NCI-H510A (cell line): ENCODE measurements at places on chromosomes 2 and 18.

DNA sequence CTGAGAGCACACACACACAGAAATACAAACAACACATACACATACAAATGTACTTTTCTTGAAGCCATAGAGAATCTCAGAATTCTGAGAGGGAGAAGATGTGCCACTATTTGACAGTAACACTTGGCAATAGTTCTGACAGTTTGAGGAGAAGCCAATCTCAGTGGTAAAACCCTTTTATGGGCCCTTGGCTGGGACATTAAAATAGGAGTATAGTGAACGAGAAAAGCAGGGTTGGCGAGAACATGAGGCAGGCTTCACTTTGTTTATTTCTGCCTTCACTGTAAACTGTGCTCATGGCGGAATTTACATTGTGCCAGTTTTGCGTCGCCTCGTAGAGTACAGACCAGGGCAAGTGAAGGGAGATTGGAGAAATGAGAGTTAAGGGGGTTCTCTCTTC lies 449.4 kb upstream of the POU3F3 start:
- DNase-seq, result no peak

GRCh38 chr18:55582325-55582724 lies 5.7 kb downstream of the TCF4 start:
- no peak for DNase-seq

GRCh38 chr18:6561016-6561415 lies 146.3 kb upstream of the L3MBTL4 start:
- DNase-seq, result no peak

- no peak for DNase-seq
Measured at GRCh38 chr2:37526323-37526722, 145.1 kb downstream of the CDC42EP3 start.

DNA sequence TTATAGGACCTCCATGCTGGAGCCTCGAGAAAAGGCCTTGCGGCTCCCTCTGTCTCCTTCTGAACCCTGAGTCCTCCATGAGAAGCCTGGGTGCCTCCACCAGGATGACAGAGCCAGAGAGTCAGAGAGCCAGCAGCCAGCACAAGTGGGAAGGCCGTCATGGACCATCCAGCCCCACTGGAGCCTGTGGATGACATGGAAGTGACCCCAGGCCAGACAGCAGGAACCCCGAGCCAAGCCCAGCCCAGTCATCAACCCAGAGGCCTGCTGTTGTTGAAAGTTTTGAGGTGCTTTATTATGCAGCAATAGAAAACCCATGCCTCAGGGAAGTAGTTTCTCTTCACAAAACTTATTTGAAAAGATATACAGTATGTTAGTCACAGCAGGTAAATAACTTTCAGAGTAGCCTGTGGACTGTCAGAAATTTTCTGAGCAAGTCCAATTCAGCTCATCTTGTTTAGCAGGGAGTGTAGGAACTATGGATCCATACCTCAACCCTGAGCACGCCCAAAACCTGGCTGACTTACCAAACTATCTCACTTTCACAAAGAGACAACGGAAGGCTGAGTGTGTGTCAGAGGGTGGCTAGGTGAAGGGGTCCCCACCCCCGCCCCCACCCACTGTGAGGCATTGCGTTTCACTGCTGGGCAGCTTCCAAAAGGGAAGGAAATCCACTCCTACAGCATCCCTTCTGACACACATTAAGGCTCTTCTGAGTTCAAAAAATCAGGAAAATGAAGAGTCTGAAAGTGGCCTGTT lies 79.9 kb upstream of the NDUFV2 start:
- DNase-seq, result no peak

DNA sequence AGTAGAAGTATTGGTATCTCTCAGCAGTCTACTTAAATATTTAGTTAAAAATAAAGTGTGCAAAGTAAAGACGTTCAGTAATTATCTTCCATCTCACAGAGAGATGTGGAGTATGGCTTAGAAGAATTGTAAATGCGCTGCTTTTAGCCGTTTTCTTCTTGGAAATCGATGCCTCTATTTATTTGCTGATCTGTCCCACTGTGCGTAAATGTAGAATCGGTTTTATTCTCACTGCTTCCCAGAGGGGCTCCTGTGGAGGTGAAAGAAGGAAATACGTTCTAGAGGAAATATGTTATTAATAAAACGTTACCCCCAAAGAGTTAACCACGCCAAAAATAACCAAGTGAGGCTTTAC lies 1.9 kb downstream of the NPAS2 start:
- no peak for DNase-seq

DNA sequence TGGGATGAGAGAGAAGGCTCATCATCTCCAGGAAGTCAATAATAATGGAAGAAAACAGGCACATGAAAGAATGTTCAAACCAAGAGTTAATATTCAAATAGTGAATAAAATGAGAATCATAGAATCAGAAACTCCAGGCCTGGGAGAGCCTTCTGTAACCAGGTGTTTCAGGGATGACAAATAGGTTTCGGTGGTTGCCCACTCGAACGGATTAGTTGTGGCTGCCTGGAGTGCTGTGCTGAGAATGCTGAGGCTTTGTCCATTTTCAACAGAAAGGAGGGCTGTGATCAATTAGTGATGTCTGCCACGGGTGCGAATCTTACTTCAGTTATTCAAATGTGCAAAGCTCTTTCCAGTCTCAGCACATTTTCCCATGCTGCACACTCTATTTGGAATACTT lies 227.3 kb downstream of the INSIG2 start:
- DNase-seq, result no peak

DNA sequence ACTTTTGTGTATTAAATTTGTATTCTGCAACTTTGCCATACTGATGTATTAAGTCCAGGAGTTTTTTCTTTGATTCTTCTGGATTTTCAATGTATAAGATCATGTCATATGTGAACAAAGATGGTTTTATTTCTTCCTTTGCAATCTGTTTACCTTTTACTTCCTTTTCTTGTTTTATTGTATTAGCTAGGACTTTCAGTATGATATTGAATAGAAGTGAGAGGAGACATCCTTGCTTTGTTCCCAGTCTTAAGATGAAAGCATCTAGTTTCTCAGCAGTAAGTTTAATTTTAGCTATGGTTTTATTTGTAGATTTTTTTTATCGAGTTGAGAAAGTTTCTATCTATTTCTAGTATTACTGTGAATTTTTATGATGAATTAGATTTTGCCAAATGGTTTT lies 25.5 kb downstream of the VRK2 start:
- DNase-seq, result no peak

DNA sequence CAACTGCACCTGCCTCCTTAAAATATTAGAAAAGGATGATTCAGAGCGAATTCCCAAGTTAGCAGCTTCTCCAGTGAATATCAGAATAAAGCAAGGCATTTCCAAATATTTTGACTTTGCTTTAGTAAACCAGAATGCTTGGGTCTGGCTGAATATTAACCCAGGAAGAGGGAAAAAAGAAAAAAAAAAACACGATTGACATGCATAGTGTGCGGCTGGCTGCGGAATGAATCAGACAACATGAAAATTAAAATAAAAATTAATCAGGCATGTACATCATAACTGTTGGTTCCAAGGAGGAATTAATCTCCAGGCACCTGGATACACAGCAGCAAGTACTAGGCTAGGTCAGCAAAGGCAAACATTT lies 105.8 kb upstream of the NCKAP5 start:
- no peak for DNase-seq

DNA sequence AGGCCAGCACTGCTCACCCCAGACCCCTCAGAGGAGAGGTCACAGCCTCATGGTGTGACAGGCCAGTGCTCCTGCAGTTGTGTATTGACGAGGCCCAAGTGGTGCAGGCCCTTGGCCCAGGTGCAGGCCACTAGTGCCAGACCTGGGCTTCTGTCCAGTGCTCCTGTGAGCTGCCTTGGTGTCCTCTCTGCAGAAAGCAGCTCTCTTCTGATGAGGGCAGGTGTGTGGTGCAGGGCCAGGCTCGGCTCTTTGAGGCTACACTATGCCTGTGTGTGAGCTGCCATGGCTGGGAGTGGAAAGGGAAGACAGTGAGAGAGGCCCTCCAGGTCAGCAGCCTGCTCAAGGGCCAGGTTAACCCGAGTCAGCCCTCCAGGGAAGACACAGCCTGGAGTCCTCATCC lies 17.1 kb downstream of the EHD3 start:
- DNase-seq, result no peak

- no peak for DNase-seq
Measured at GRCh38 chr18:8450013-8450412, 159.2 kb upstream of the RAB12 start.

DNA sequence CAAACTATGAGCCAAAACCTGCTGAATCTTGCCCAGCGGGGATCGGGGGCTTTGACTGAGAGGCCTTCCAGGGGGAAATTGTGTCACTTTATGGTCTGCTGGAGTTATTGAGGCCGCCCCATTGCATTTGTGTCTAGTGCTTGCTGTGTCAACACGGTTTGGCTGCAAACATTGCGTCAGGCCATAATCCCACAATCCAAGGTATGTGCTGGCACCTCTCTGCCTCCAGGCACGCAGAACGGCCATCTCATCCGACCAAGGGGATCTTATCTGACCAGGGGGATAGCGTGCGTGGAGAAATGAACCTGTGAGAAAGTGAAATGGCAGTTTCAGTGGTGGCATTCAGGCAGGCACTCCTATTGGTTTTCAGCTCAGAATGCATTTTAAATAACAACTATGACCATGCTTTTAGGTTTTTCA lies 18.1 kb upstream of the LYPD6B start:
- DNase-seq, result peak; percentile 8

GRCh38 chr18:41940506-41941215 lies 14.4 kb upstream of the PIK3C3 start:
- no peak for DNase-seq

- no peak for DNase-seq
Measured at GRCh38 chr2:17104454-17104853, 413.8 kb downstream of the RAD51AP2 start.

DNA sequence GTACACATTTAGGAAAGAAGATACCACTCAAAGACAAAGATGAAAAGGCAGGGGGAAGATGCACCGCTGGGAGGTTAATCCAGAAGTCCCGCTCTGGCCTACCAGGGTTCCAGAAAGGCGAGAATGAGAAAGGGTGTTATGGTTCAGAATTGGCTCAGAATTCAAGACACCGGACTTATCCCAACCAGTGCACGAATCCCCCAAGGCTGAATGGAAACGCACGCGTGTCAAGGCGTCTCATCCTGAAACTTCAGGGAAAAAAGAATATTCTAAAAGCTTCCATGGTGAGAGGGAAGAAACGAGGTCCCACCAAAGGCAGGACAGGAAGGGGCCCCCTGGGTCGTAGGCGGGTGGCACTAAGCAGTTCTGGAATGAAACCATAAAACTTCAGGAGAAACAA lies 71.9 kb downstream of the SLC66A2 start:
- no peak for DNase-seq

DNA sequence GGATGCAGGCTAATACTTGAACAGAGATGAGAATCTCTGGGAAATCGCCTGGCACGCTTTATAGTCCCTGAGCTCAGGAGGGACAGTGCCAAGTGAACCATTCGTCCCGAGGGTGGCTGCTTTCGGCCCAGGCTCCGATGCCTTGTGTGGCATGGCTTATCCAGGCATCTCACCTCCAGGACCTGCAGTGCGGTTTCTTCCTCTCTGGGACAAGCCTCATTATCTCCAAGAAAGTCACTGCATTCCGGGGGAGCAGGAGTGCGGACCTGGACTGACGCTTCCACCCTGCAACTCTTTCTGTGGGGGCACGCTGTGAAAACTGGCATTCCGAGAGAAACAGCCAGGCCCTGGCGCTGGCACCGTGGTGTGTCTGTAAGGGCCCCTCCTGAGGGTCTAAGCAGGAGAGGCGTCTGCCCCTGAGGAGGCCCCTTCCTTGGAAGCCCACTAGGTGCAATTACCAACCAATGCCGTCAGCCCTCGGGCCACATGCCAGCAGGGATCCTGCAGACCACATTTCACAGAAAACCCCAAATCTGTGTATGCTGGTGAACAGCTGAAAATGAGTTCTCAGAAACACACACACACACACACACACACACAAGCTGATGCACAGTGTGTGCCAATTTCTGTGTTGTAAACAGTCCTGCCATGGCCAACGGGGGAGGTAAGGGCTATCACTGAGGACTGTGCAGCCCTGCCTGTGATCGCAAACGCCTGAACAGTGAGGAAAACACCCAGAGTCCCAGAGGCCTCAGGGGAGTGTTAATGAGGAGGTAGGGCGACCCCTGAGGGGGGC lies 351.9 kb upstream of the SALL3 start:
- no peak for DNase-seq

DNA sequence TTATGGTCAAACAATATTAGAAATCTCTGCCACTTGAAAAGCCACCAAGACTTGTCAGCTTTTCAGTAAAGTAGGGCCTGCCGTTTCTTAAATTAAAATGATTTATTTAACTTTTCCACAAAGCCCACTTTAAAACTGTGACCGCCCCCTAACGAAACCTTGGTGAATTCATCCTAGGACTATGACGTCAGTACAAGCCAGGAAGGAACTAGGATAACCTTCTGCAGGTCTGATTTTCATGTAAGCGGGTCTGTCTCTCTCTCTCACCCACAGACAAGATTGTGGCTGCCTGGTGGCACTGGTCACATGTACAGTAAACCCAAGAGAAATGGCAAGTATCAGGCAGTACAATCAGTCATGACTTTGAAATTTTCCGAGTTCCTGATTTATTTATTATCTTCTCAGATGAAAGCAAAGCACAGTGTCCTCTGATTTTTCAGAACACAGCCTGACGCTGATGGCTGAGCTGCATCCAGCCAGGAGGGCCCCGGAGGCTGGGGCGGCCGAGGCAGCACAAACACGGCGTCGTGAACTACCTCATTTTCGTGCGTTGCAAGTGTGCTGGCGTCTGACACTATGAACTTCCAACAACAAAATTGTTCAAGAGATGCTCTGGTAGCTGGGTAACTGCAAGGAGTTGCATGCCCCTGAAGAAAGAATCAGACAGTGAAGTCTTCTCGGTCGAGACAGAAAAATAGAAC lies 18.9 kb downstream of the SALL3 start:
- DNase-seq, result no peak

DNA sequence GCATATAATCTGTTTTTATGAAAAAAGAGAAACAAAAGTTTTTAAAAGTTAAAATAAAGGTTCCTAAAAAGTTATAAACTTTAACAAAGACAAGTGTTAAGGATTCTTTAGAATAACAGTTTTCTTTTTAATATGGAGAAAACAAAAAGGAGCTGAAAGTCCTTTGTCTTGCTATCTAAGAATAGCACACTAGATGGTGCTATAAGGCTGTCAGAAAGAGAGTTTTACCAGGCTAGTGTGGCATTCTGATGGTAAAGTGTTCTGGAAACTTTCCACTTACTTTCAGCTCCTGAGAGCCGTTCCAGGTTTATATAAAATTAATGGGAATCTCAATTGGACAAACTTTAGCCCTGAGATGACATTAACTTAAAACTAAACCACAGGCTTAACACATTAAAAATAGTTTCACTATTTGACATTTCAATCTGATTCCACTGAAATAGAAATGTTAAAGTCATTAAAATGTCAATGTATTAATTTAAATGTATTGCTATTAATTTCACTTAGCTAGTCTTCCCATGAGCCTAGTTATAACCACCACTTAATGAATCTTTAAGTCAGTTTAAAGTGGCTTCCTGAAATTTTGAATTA lies 3.7 kb downstream of the FBXO48 start:
- no peak for DNase-seq

- DNase-seq, result peak; percentile 83
Measured at GRCh38 chr2:174771631-174772471, 7.6 kb upstream of the CHRNA1 start.
